ENCODE measurements at places on chromosomes 7 and 10.

GRCh38 chr10:99619090-99619800 lies 994 bp downstream of the SLC25A28 start:
- peak; percentile 26 for DNase-seq

DNA sequence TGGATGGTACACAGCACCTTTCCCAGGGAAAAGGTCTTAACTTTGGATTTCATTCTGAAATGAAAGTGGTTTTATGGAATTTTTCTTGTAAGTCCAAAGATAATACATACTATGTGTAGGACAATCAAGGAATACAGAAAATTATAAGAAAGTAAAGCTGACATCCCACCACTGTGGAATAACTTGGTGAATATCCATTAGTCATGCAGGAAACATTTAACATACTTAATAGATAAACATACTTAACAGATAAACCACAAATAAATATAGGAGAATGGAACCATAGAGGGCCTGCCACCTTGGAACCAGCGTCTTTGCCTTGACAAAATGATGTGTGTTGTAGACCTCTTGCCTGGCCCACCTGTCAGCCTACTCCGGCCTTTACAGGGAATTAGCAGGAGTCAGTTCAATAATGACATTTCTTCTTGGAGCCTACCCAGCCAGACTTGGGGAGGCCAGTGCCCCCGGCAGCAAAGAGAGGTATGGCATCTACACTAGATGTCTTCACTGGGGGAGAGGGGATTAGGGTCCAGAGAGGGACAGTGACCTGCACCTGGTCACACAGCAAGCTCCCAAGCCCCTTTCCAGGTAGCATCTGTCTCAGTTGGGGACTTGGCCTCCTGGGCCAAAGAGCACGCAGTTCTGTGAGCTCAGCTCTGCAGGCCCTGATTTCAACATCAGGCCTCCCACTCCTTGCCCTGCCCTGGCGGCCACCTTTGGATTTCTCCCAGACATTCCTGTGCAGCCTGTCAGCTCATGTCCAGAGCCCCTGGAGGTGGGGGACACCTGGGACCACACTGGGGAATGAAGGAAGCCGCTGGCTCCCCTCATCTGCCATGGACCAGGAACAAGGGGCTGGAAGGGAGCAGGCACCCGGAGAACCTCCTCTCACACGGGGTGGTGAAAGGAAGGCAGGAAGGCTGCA lies 112.6 kb upstream of the PPIF start:
- DNase-seq, result no peak

- DNase-seq, result no peak
Observed at GRCh38 chr7:119413314-119413805, 859.6 kb upstream of the KCND2 start.

- DNase-seq, result no peak
Observed at GRCh38 chr7:79553811-79554555, 100.5 kb upstream of the MAGI2 start.

DNA sequence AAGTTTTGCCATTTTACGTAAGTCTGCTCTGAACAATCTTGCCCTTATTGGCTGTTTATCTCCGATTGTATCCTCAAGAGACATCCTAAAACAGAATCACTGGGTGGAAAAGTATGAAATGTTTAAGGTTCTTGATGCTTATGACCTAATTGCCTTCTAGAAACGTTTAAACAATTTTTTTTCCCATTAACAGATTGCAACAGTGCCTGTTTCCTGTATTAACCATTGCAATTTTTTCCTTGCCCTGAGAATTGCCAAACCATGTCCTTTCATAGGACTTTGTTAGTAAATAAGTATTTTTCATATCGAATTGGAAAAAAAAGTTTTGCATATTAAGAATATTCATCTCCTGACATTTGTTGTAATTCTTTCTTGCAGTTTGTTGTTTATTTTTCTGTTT lies 639.8 kb downstream of the INHBA start:
- DNase-seq, result no peak

Data from GM12864 (cell line).